ENCODE measurements at places on chromosomes 16 and 17.

DNA sequence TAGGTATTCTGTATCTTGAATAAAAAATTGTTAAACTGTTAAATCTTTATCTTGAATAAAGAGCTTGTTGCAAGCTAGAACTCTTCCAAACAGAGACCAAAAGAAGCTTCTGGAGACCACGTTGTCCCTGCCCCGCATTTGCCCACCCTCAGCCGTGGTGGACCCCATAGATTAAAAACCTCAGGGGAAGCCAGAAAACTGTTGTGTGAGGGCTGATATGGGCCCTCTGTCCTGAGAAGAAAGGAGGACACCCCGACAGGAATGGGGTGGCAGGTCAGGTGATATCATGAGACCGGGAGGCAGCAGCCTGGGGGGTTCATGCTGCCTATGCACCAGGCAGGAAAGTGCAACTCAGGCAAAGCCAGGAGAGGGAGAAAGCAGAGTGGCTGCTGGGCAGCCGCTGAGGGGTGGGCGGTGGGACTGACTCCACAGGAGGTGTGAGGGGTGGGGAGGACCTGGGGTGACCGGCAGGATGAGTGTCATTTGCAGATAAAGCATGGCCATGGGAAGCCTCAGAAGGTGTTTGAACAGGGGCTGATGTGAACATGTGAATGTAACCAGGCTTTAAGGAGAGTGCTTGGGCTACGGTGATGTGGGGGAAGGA is 147.8 kb downstream of the IRF8 start:
- no peak for DNase-seq

DNA sequence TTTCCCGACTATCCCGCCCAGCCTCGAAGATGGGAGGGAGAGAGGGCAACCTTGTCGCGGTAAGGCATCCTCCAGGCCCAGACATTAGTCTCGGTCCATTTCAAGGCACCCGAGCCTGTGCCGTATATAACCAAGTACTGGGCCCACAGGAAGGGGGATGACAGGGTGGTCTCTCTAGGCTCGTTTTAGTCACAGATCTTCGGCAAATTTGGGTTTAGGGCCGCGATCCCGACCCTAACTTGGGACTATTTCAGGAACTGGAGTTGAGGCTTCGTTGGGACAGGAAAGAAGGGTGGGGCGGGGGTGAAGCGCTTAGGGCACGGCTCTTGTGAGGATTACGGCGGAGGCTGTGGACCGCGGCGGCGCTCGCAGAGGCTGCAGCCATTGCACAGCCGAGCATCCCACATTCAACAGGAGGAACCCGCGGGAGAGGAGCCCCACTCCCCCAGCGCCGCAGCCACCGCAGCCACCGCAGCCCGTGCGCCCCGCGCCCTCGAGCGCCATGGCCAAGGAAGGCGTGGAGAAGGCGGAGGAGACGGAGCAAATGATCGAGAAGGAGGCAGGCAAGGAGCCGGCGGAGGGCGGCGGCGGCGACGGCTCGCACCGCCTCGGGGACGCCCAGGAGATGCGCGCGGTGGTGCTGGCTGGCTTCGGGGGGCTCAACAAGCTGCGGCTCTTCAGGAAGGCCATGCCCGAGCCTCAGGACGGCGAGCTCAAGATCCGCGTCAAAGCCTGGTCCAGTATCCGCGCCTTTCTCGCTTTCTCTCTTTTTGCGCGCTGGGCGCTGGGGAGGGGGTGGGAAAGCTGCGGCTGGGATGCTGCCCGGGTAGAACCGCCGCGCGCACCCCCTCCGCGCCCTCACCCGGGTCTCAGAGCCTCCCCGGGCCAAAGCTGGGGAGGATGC is at the start of gene VAT1L:
TSS of gene VAT1L (plus strand) at position 384 of the 904 bp plus-strand sequence. CDS start at position 503, 119 bp downstream.
- DNase-seq, result no peak

- no peak for DNase-seq
Observed at GRCh38 chr16:14177704-14178103, 106.6 kb downstream of the MRTFB start.

DNA sequence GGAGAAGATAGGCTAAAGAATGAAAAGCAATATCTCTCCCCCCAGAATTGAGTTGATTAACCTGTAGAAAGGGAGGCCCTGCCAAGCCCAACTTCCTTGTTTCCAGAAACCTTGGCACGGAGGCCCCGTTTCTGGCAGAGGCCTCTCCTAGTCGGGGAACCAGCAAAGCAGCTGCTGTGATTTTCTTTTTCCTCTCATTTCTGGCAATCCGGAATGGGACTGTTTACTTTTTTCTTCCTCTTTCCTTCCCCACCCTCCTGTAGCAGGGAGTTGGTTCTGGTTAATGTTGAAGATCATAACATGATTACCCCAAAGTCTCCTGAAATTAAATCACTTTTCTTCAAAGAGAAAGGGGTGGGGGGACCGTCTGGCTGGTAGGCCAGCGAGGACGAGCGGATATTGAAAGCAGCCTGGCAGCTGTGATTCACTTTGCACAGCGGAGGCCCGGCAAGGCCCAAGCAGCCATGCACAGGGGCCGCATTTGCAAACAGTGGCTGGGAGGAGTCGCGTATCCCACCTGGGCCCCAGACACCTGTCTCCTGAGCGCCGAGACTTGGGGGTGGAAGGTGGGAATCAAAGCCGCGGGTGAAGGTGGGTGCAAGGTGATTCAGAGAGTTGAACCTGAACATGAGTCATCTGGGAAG is 51.5 kb downstream of the NTN1 start:
- no peak for DNase-seq

GRCh38 chr17:59727817-59728533 is 20.5 kb downstream of the VMP1 start:
- no peak for DNase-seq

- DNase-seq, result no peak
Observed at GRCh38 chr17:63474586-63475460, 2.0 kb upstream of the ACE start.

GRCh38 chr17:82257473-82257872 is 16.0 kb downstream of the CSNK1D start:
- peak; percentile 56 for DNase-seq

- no peak for DNase-seq
Observed at GRCh38 chr16:15593235-15593634, 49.7 kb downstream of the MARF1 start.
